ENCODE measurements at places on chromosomes 6 and 20. TPM values are rescaled to one million over a fixed set of nuclear protein-coding genes. Genes with fewer than 3 reads are reported as not detected.
A peak's percentile ranks its signal among the peaks of the same experiment; 100 is the strongest.

GRCh38 chr6:98984121-98984520, 36.4 kb upstream of the FBXL4 start:
- H3K27ac ChIP-seq = no peak overlapping the region
- H3K36me3 ChIP-seq = no peaks in the 10 kb centered on the region
- no peak overlapping the region for H3K4me3 ChIP-seq
- no peak for DNase-seq
- H3K27me3 ChIP-seq = no peaks in the 10 kb centered on the region
- H3K4me1 ChIP-seq = no peaks in the 10 kb centered on the region

DNA sequence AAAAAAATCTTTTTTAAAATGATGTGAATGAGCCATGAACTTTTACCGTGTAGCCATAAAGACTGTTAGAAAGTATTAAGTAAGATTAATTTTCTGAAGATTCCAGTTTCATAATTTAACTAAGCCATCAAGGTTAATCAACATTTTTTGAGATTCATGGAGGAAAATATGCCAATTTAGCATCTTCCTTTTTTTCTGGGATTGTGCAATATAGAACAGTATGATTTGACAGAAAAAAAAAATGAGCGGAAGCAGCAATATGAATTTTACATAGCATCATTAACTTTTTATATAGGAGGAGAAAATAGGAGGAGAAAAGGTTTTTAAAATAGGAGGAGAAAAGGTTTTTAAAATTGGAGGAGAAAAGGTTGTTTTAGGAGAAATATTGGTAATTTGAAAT, 306.3 kb downstream of the ADGRB3 start:
- no peak for DNase-seq
- H3K27me3 ChIP-seq = no peaks in the 10 kb centered on the region
- no peaks in the 10 kb centered on the region for H3K36me3 ChIP-seq
- H3K4me1 ChIP-seq = no peaks in the 10 kb centered on the region
- H3K4me3 ChIP-seq = no peak overlapping the region

DNA sequence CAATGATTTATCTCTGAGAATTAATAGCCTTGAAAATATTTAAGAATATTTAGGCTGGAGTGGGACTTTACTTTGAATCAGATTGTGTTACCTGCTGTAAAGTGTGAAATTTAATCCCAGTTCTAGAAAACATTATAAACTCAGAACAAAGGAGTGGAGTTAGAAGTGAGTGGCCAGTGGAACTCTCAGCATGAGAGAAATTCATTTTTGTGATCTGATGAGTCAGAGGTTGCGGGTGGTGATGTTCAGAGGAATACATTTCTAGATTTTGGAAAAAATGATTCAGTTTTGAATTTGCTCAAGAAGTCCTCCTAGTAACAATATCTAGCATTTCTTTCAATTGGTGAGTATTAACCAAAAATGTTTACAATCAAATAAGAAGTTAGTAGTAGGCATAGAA, 167.5 kb downstream of the ZFAND3 start:
- no peak overlapping the region for H3K4me3 ChIP-seq
- no peak for DNase-seq
- H3K36me3 ChIP-seq = no peaks in the 10 kb centered on the region
- no peaks in the 10 kb centered on the region for H3K27me3 ChIP-seq
- H3K4me1 ChIP-seq = peaks cover 71% of the 10 kb centered on the region

Gene PRRC2A
- total RNA-seq = 64.2 TPM

Gene SAPCD1
- 1.8 TPM for total RNA-seq

- H3K4me3 ChIP-seq = no peak overlapping the region
- H3K36me3 ChIP-seq = no peaks in the 10 kb centered on the region
- no peak overlapping the region for H3K27ac ChIP-seq
- no peaks in the 10 kb centered on the region for H3K27me3 ChIP-seq
Measured at GRCh38 chr6:133966654-133967329, 13.8 kb downstream of the TBPL1 start.

DNA sequence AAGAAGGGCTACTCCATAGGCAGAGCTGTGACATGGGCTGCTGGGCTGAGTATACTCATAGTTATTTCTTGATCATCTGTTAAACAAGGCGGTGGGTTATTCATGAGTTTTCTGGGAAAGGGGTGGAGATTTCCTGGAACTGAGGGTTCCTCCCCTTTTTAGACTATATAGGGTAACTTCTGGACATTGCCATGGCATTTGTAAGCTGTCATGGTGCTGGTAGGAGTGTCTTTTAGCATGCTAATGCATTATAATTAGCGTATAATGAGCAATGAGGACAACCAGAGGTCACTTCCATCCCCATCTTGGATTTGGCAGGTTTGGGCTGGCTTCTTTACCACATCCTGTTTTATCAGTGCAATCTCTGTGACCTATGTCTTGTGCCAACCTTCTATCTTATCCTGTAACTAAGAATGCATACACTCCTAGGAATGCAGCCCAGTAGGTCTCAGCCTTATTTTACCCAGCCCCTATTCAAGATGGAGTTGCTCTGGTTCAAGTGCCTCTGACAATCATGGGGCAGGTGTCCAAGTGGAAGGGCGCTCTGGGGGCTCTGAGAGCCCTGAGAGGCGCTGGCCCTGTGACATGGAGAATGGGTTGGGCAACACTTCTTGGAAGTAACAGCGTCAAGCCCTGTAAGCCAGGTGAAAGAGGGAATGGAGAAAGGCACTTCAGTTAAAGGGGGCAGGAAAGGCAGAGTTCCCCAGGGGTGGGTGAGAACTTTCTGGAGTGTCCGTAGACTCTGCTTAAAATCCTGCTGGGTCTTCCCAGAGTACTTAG, 354.2 kb upstream of the SULF2 start:
- H3K27ac ChIP-seq = no peak overlapping the region
- H3K27me3 ChIP-seq = no peaks in the 10 kb centered on the region
- H3K36me3 ChIP-seq = no peaks in the 10 kb centered on the region
- H3K4me3 ChIP-seq = no peak overlapping the region

- no peaks in the 10 kb centered on the region for H3K36me3 ChIP-seq
- DNase-seq = no peak
- H3K4me3 ChIP-seq = no peak overlapping the region
- no peaks in the 10 kb centered on the region for H3K27me3 ChIP-seq
- H3K4me1 ChIP-seq = peaks cover 26% of the 10 kb centered on the region
Measured at GRCh38 chr6:21845018-21845417, 251.5 kb downstream of the SOX4 start.

- H3K27ac ChIP-seq = no peak overlapping the region
- H3K4me3 ChIP-seq = no peak overlapping the region
- DNase-seq = no peak
- no peaks in the 10 kb centered on the region for H3K36me3 ChIP-seq
Measured at GRCh38 chr20:9400171-9401025, 114.0 kb upstream of the LAMP5 start.

DNA sequence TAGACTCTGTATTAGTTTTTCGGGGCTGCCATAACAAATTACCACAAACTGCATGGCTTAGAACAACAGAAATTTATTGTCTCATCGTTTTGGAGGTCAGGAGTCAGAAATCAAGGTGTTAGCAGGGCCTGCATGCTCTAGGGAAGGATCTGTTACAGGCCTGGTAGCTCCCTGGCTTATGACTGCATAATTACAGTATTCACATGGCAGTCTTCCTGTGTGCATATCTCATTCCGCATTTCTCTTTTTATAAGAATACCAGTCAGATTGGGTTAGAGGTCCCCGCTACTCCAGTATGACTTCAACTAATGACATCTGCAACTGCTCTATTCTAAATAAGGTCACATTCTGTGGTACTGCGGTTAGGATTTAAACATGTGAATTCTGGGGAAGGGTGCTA, 59.3 kb upstream of the SLC2A12 start:
- no peaks in the 10 kb centered on the region for H3K27me3 ChIP-seq
- DNase-seq = no peak
- no peak overlapping the region for H3K4me3 ChIP-seq

Gene OPRM1
- 0.71 TPM for total RNA-seq

Gene GSTA2
- total RNA-seq = not detected

DNA sequence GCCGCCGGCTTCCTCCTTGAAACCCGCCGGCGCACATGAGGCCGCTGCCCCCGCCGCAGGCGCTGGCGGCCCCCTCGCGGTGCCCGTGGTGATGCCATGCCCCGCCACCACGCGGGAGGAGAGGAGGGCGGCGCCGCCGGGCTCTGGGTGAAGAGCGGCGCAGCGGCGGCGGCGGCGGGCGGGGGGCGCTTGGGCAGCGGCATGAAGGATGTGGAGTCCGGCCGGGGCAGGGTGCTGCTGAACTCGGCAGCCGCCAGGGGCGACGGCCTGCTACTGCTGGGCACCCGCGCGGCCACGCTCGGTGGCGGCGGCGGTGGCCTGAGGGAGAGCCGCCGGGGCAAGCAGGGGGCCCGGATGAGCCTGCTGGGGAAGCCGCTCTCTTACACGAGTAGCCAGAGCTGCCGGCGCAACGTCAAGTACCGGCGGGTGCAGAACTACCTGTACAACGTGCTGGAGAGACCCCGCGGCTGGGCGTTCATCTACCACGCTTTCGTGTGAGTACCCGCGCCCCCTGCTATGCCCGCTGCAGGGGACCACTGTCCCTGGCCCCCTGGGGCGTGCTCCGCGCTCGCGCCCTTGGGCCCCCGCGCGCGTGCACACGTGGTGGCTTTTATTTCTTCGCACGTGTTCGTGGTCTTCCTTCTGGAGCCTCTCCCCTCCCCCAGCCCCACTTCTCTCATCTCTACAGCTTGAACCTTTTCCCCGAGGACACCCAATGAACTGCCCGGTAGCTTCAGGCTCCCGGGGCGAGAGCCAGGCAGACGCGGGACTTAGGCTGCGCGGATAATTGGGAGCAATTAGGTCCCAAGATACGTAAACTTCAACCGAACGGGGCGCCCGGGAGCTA, 453 bp downstream of the KCNQ5 start:
- no peaks in the 10 kb centered on the region for H3K36me3 ChIP-seq
- H3K27ac ChIP-seq = no peak overlapping the region
- H3K27me3 ChIP-seq = peaks cover 50% of the 10 kb centered on the region
- DNase-seq = no peak
- peak overlapping the region; percentile 53 for H3K4me3 ChIP-seq

GRCh38 chr6:12751694-12752325, 35.2 kb downstream of the PHACTR1 start:
- H3K27ac ChIP-seq = no peak overlapping the region
- no peaks in the 10 kb centered on the region for H3K36me3 ChIP-seq
- no peak for DNase-seq
- peaks cover 11% of the 10 kb centered on the region for H3K27me3 ChIP-seq
- peaks cover 5% of the 10 kb centered on the region for H3K4me1 ChIP-seq
- H3K4me3 ChIP-seq = no peak overlapping the region

DNA sequence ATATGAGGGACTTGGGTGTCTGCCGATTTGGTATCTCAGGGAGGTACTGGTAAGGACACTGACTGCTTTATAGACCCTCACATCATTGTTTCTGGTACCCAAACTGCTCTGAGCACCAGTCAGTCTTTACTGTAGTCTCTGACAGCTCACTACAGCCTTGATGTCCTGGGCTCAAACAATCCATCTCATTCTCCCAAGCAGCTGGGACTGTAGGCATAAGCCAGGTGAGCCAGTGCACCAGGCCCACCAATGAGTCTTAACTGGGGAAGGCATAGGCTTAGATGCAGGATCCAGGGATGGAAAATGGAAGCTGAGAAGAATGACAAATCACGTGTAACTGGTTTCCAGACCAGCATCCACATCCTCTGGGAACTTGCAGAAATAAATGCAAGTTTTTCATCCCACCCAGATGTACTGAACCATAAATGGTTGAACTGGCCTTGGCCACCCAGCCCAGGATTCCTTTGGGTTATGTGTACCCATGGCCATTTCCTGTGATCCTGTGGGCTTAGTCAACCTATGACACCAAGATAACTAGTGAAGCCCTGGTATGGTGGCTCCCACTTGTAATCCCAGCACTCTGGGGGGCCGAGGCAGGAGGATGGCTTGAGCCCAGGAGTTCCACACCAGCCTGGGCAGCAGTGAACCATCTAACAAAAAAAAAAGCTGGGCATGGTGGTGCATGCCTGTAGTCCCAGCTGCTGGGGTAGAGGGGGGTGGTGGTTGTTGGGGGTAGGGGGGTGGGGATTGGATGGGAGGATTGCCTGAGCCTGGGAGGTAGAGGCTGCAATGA, 5.8 kb downstream of the TUBB start:
- H3K27ac ChIP-seq = peak overlapping the region; percentile 16
- H3K27me3 ChIP-seq = no peaks in the 10 kb centered on the region
- H3K36me3 ChIP-seq = peaks cover 32% of the 10 kb centered on the region
- H3K4me1 ChIP-seq = peaks cover 36% of the 10 kb centered on the region
- no peak for DNase-seq

DNA sequence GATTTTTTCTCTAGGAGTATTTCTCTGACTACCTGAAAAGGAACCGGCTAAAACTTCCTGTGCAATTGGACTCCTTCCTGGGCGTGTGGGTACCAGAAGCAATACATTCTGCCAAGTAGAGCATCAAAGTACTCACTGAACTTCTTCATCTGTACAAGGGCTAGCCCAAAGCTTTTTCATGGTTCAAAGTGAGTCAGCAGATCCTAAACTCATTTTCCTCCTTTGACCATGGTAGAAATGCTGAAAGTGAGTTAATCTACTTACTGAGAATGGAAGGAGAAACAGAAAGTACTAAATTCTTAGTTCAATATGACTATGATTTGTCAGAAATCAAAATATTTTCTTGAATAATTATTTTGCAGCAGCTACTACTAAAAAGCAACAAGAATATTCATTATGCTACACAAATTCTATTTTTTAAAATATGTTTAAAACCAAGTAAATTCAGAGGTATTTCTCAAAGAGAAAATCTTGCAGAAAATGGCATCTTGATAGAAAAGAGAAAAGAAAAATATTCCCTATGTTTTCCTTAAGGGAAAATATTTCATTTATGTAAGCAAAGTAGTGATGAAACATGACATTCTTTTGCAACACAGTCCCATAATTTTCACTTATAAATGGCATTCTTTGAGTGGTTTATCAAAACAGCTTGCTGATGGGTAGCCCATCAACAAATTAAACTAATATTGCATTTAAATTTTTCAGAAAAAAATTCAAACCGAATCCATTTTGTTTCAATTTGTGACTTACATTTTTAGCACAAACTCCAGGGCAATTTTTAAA, 3.7 kb upstream of the BEND6 start:
- no peaks in the 10 kb centered on the region for H3K4me1 ChIP-seq
- no peak overlapping the region for H3K4me3 ChIP-seq
- H3K27me3 ChIP-seq = no peaks in the 10 kb centered on the region
- DNase-seq = no peak

Gene KIF6
- 0.36 TPM for total RNA-seq

- H3K27ac ChIP-seq = no peak overlapping the region
- H3K36me3 ChIP-seq = no peaks in the 10 kb centered on the region
- H3K4me1 ChIP-seq = no peaks in the 10 kb centered on the region
- no peak overlapping the region for H3K4me3 ChIP-seq
Measured at GRCh38 chr6:92114797-92115196, 1304.6 kb downstream of the EPHA7 start.

DNA sequence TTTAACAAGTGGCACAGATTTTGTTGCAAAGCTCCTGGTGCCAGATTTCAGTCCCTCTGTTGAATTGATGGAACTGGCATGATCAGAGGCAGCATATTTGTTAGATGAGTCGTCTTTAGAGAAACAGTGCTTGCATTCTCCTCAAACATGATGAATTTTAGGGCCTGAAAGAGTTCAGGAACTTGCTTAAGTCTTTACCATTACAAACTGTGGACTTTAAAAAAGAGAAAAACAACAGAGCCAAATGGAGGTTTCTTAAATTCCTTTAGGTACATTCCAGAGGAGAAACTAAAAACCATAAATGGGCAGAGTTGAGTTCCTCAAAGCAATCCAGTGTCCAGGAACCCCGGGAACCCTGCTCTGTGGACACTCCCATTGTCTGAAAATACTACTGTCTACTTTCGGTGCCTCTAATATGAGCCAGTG, 2.5 kb downstream of the GTF2H5 start:
- H3K4me3 ChIP-seq = no peak overlapping the region
- H3K27ac ChIP-seq = peak overlapping the region; percentile 50
- H3K36me3 ChIP-seq = peaks cover 3% of the 10 kb centered on the region
- no peaks in the 10 kb centered on the region for H3K27me3 ChIP-seq

GRCh38 chr20:14245368-14245970, 91.9 kb downstream of the FLRT3 start:
- no peak overlapping the region for H3K4me3 ChIP-seq
- no peak for DNase-seq
- H3K27ac ChIP-seq = peak overlapping the region; percentile 57
- H3K27me3 ChIP-seq = no peaks in the 10 kb centered on the region
- H3K4me1 ChIP-seq = peaks cover 17% of the 10 kb centered on the region

Measured in sigmoid colon (tissue), 7 donors.